LoVo (cell line): ENCODE measurements at places on chromosomes 3 and 15.

GRCh38 chr15:99087405-99087943, 17.4 kb upstream of the SYNM start:
- no peak for DNase-seq

DNA sequence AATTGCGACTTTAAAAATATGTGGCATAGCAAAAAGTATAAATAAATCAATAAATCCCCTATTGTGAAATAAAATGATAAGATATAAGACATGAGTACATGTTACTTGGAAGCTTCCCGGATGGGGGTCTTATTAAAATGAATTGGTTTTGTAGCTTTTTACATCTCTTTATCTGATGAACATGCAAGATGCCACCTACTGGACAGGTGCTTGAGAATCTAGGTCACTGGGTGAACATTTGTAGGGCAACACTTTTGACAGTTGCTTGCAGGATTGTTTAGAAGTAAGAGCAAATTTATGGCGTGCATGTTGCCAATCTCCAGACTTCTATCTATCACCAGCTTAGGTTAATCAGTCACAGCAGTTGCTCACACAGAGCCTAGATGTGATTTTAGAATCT, 362.7 kb upstream of the SUCLG2 start:
- DNase-seq: no peak

DNA sequence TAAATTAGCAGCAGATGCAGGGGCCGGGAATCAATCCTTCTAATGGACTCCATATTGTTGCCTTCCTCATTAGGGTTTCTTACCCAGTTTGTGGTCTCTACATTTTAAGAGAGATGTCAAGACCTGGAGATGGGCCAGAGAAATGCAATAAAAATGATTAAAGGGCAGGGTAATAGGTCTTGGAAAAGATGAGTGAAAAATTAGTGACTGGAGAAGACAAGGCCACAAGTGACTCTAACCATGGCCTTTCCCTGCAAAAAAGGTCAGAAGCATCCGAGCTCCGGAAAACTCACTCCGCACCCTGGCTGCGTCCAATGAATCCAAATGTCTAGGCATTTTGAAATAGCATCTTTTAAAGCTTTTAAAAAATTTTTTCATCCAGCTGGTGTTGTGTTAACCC, 152.8 kb downstream of the ARRDC4 start:
- DNase-seq: no peak

- DNase-seq: no peak
Observed at GRCh38 chr3:171838218-171838720, 4.9 kb upstream of the TMEM212 start.

GRCh38 chr15:90829126-90829525, 39.3 kb upstream of the FURIN start:
- no peak for DNase-seq

- no peak for DNase-seq
Observed at GRCh38 chr3:166889241-166889640, 490.9 kb downstream of the ZBBX start.

DNA sequence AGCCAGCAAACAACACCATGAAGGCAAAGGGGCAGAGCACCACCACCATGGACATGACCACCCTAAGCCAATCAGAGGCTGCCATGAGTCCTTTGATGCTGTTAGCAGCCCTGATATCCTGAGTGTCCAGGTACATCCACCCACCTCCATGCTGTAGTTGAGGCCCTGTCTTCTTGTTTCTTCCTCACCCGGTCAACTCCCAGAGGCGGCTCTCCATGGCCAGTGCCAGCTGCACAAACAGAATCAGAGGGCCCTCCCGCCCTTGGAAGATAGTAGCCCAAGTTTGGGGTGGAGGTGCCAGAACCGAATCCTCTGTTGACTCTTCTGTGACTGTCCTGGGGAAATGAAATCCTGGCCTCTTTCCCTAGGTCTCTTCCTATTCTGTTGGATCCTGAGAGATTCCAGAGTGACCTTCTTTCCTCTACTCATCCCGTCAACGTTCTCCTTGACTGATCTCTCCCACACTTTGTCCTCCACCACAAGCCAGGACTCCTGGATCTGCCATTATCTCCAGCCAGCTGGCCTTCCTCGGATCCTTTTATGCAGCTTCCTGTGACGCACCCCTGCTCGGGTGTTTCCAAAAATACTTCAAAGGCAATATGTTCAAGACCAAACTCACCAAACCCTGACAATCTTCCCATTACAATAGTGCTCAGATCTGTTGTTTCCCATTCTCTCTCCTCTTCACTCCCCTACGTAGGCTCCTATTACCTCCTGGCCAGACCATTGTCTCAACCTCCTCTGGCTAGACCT, 45.4 kb upstream of the DLG1 start:
- DNase-seq: no peak

DNA sequence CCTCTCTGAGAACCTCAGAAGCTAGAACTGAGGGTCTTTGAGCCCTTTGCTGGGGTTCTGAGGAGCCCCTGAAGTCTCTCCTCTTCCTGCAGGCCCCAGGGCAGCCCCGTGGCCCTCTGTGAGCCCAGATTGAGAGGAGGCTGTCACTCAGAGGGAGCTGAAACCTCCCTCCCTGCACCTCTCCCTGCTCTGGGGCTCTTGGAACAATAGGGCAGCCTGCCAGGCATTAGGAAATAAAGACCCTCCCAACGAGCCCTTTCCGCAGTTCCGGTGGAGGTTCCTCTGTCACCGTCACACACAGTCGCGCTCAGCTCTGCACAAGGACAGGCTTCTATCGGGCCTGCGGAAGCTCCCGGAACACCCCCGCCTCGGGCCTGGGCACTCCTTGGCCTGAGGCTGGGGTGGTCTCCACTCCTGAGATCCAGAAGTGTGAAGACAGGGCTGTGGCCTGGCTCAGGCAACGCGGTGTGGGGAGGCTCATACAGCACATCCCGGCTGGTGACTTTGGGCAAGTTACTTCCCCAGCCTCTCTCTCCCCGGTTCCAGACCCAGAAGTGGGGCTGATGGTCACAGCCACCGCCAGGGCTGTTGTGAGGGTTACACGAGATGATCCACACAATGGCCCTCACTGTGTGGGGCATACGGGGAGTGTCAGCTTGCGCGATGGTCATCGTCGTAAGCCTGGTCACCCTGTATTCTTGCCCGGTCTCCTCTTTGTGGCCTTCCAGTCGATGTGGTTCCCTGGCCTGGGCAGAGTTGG, 17.7 kb downstream of the MELTF start:
- no peak for DNase-seq

DNA sequence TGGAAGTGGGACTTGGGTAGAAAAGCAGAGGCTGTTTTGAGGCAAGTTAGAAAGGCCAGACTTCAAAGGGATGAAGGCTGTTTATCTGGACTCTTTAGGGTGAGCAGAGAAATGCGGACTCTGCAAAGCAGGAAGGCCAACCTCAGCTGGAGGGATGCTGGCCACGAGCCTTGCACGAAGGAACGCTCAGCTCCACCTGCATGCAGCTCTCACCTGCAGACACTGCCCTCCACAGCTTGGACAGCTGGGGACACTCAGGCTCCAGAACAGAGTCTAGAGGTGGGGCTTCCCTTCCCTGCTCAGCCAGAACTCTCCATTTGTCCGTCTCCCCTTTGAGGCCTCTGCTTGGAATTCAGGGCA, 229.7 kb downstream of the ADAMTS17 start:
- DNase-seq: no peak

DNA sequence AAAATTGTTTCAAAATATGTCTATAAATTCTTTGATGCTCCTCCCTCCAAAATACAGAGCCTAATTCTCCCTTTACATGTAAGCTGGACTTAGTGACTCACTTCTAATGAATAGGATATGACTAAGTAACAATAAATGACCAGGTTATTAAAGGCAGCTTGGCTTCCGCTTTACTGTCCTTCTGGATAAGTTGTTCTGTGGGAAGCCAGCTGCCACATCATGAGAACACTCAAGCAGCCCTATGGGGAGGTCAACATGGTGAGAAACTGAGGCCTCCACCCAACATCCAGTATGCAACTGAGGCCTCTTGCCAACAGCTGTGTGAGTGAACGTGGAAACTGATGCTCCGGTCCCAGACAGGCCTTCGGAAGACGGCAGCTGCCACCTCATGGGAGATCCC, 247.3 kb upstream of the CHRM5 start:
- DNase-seq: no peak

- no peak for DNase-seq
Observed at GRCh38 chr3:195101001-195101583, 169.9 kb downstream of the XXYLT1 start.

GRCh38 chr15:79090487-79091203, at the start of gene RASGRF1:
RASGRF1 (minus strand) TSS chr15:79090780; CDS start chr15:79090498, 282 bp downstream.
- DNase-seq: no peak

GRCh38 chr15:74212494-74212893, 9.9 kb upstream of the STRA6 start:
- no peak for DNase-seq

DNA sequence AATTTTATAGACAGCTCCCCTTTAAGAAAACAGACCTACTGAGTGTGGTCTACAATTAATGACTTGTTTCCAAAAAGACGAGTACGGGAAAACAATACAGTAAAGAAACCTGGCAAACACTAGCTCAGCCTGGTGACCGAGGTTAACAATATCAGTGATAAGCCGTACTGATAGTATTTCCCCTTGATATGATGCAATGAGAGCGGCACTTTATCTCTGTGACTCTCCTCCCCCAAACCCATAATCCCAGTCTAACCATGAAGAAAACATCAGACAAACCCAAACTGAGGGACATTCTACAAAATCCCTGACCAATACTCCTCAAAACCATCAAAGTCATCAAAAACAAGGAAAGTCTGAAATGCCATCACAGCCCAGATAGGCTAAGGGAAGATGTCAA, 8.2 kb downstream of the DENND4A start:
- no peak for DNase-seq

- no peak for DNase-seq
Observed at GRCh38 chr15:90895571-90896117, 7.5 kb upstream of the MAN2A2 start.

DNA sequence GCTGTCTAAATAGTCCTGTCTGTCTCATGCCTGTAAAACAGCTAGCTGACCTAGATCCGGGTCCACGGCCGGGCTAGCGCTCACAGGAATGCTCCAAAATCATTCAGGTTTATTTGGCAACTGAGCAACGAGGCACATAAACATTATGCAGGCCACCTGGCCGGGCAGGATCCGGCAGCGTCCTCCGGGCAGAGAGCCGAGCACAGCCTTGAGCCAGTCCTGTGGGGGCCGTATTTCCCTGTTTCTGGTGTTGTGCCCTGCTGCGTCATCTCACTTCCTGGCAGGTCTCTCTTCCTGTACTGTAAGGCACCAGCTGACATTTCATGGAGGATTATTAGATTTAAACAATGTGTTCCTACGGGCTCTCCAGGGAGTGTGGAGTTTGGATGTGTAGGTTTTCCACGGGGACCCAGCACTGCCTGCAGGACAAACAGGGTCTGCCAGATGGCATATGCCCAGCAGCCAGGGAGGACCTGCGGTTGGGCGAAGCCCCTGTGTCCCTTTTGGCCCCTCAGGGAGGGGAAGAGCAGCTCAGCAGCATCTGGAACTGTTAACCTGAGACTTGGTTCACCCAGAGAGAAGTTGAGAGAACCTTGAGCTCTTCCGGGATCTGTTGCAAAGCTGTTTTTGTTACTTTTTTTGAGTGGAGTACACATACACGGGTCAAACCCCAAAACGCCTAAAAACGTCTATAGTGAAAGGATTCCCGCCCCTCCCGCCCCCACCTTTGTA, 16.6 kb upstream of the LRRK1 start:
- DNase-seq: no peak

- no peak for DNase-seq
Observed at GRCh38 chr3:23623844-23624243, 181.9 kb upstream of the UBE2E1 start.

GRCh38 chr3:13158871-13159270, 85.6 kb upstream of the IQSEC1 start:
- no peak for DNase-seq

GRCh38 chr3:194396859-194397756, 2.0 kb downstream of the GP5 start:
- no peak for DNase-seq

DNA sequence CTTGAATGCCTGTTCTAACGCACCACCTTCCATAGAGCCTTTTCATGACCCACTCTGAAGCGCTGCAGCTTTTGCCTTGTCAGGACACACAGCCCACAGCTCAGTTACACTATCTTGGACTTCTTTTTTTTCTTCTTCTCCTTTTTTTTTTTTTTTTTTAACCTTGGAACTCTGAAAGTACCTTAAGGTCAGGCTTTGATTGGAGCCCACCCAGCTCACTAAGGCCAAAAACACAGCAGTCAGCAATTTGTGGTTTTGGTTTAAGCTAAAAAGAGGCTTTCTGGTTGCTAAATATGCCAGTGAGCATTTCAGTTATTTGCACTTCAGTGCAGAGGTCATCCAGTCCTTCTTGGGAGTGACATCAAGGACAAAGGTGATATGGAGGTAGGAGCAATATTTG, 1.7 kb downstream of the SLC25A20 start:
- no peak for DNase-seq

GRCh38 chr3:43287500-43287873, 1.1 kb downstream of the SNRK start:
- DNase-seq: no peak

DNA sequence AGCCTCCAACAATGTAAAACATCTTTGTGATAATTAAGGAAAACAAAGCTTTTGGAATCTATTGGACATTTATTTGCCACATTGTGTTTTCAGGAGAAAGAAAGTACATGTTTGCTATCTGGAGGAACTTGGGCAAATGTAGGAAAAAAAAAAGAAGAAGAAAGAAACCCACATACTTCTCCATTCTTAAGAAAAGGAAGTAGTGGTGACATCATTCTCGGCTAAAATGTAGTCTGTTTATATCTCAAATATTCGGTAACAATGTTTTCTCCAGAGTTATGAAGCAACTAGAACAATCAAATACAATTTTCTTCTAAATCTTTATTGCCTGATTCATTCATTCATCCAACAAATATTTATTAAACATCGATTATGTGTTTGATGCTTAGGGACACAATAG, 2.3 kb upstream of the TGFBR2 start:
- DNase-seq: no peak

- DNase-seq: no peak
Observed at GRCh38 chr15:78766041-78766440, 45.2 kb downstream of the ADAMTS7 start.

DNA sequence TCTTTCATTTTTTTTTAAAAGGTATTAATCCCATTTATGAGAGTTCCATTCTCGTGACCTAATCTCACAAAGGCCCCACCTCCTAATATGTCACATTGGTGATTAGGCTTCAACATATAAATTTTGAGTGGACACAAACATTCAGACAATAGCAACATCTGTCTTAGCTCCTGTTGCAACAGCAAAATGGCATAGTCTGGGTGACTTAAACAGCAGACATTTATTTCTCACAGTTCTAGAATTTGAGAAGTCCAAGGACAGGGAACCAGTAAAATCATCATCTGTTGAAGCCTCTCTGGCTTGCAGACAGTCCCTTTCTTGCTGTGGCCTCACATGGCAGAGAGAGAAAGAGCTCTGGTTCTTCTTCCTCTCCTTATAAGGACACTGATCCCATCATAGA, 3.2 kb upstream of the PLSCR2 start:
- DNase-seq: no peak

- no peak for DNase-seq
Observed at GRCh38 chr3:101950510-101950909, 101.2 kb downstream of the NFKBIZ start.

GRCh38 chr3:29281094-29281343, 148 bp downstream of the RBMS3 start:
- no peak for DNase-seq

GRCh38 chr15:39230205-39230907, 350.5 kb upstream of the THBS1 start:
- DNase-seq: no peak

GRCh38 chr15:66927201-66928077, 138.0 kb upstream of the SMAD3 start:
- DNase-seq: no peak

- no peak for DNase-seq
Observed at GRCh38 chr3:151169262-151169947, 33.6 kb downstream of the GPR171 start.

- DNase-seq: no peak
Observed at GRCh38 chr3:100954990-100955389, 38.2 kb downstream of the ABI3BP start.
